Fibroblast of lung (primary cell): ENCODE measurements at places on chromosomes 4 and X.

- peak; percentile 0 for DNase-seq
These were observed 42.4 kb upstream of the ATP6AP2 start for GRCh38 chrX:40538406-40538805.

DNA sequence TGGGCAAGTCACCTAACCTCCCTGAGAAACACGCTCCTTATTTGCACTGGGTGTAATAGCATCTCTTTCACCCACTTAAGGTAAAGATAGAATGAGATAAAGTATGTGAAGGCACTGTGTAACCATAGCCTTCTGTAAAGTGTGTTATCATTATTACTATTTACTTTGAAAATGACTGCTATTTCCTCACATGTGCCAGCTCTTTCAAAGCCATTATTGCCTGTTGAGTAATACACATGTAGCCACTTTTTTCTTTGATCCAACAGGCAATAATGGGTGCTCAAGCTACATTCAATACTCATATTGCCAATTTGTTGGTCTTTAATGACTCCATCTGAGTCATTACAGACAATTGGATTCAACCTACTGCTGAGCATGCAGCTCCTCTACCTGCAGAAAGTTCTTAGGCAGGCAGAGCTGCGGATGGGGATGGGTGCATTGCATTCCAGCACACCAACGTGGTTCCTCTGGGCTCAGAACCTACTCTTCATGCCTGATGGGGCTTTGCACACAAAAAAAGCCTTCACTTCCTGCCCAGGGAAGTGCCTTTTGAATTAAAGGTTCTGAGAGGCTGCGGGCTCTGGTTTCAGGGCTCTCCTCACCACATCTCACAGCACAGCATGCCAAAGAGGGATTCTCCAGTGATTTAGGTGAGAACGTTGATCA, 9.7 kb downstream of the PTCHD1 start:
- peak; percentile 20 for DNase-seq

DNA sequence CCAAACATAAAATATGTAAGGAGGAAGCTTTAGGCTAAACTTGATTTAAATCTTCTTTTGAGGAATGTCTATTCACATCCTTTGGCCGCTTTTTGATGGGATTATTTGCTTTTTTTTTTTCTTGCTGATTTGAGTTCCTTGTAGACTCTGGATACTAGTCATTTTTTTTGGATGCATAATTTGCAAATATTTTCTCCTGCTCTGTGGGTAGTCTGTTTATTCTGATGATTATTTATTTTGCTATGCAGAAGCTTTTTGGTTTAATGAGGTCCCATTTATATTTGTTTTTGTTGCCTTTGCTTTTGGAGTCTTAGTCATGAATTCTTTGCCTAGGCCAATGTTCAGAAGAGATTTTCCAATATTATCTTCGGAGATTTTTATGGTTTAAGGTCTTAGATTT, 144.9 kb downstream of the MAGEC2 start:
- no peak for DNase-seq

GRCh38 chr4:142556048-142556447, 290.1 kb downstream of the INPP4B start:
- no peak for DNase-seq

DNA sequence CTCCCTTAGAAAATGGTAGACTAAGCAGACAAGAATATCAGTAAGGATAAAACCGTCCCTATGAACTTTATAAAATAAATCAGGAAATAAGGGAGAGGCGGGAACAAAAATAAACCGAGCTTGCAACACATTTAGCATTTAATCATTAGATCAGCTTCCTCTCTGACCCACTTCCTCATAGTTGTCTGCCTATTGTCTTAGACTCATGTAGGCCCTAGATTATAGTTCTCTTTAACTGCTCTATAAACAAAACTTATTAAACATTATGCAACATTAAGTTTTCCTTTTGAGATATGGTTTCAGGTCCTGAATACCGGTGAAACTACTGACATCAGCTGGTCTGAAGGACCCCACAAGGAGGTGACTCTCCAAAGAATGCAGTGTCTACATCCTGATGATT, 15.8 kb upstream of the SRD5A3 start:
- DNase-seq, result no peak

DNA sequence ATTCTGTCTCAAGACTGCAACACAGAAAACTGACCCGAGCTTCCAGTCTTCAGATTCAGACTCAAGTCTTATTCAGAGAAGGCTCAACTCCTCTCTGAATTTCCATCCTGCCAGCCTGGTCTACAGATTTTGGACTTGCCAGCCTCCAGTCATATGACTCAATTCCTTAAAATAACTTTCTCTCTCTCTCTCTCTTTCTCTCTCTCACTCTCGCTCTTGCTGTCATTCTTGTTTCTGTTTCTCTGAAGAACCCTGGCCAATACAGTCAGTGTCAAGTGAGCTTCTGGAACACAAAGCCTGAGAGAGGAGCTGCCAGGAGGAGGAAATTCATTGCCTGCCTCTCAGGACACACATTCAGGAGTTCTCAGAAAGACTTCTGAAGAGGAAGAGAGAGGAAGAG, 154.9 kb downstream of the PARM1 start:
- no peak for DNase-seq

DNA sequence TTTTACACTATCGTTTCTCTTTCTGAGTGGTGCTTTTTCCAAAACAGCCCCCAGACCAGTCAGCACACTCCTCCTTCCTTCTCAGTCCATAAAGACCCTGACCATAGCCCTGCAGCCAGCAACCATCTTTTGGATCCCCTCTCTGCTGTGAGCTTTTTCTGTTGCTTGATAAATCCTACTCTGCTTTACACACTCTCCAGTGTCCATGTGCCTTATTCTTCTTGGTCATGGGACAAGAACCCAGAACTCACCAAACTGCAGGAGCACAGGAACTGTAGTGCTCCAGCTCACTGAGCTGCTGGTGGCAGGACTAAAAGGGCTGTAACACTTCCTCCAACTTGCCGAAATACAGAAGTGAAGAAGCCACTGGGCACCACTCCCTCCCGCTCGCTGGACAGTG, 32.5 kb downstream of the COX18 start:
- no peak for DNase-seq

DNA sequence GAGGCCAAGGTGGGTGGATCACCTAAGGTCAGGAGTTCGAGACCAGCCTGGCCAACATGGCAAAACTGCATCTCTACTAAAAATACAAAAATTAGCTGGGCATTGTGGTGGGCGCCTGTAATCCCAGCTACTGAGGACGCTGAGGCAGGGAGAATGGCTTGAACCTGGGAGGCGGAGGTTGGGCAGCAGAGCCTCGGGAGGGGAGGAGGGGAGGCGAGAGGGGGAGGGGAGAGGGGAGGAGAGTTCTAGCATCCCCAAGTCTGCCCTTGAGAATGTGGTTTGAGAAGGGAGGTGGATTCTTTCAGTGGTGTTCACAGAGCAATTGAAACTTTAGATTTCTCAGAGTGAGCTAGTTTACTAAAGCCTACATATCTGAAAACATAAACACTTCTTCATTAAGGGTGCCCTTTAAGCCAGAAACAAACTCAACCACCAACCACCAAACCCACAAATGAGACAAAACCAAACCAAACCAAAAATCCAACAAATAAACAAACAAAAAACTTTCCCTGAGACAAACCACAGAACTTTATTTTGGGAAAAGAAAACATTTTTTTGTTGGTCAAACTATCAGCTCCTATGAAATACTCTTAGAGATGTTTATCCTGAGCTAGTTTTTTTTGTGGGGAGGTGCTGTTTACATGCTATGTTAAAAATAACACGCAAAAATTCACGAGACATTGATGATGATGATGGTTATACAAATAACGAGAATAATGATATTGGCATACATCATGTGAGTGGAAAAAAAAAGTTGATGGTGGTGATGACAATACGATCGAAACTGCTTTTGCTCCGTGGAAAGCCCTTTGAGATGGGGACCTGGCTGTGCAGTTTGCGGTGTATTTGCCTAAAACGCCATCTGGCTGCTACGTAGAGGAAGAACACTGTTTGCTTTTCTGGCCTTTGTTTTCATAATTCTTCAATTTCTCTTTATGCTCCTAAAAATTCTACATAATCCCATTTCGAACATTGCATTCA, 98.2 kb upstream of the PRKX start:
- peak; percentile 39 for DNase-seq

DNA sequence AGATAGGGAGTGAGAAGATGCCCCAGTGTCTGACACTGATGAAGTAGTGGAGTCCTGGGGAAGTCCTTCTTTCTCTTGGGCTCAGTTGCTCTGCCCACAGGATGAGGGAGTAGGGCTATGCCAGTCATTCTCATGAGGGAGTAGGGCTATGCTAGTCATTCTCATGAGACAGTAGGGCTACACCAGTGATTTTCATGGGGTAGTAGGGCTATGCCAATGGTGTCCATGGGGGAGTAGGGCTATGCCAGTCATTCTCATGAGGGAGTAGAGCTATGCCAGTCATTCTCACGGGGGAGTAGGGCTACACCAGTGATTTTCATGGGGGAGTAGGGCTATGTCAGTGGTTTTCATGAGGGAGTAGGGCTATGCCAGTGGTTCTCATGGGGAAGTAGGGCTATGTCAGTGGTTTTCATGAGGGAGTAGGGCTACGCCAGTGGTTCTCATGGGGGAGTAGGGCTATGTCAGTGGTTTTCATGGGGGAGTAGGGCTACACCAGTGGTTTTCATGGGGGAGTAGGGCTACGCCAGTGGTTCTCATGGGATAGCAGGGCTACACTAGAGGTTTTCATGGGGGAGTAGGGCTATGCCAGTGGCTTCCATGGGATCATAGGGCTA, 43.3 kb upstream of the SOD3 start:
- DNase-seq, result no peak

DNA sequence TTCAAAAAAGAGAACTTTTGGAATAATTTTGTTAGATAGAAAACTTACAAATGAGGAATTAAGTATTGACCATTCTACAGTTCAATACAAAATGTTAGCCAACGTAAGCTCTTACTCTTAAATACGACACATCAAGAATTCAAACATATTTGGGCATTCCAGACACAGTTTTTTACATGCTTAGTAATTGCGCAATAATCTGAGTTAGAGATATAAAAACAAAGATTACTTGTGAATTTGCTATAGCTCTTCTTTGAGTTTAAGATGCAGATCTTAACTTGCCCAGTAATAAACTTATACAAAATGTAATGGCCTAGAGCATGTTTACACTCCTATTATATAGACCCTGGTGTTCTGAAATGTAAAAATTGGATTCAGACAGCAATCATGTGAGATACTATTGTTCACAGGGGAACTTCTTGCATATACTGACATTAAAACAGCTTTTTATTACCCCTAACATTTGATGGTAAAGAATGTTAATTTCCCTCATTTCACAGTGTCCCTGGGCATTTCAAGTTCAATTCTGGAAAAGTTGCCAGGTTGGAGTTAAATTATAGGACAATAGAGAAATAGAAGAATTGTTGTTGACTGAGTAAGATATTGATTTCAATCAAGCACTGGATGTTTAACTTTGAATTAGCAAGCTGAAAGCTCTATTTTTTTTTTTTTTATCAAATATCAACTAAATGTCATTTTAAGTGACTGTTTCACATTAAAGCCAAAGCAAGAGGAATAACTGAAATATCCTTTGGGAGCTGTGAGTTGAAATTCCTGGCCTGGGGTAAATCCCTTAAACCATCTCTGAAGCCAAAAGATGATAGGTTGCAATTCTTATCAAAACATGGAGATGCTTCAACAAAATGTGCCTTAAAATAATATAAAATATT, 910 bp downstream of the HPGDS start:
- peak; percentile 26 for DNase-seq

DNA sequence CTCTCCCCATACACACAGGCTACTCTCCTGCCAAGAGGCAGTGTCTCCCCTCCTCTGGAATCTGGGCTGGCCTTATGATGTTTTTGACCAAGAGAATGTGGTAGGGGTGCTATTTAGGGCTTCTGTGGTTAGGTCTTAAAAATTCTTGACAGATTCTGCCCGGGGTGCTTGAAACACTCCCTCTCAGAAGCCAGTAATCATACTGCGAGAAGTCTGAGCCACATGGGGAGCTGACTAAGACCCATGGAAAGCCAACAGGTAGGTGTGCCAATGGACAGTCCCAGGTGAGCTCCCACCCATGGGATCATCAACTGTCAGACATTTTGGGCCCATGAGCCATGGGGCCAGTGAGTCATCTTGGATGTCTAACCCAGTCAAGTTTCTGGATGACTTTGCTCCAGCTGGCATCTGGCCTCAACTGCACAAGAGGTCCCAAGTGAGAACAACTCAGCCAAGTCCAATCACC, 315.7 kb downstream of the FBXW7 start:
- no peak for DNase-seq

- no peak for DNase-seq
These were observed 23.1 kb downstream of the SEL1L3 start for GRCh38 chr4:25839687-25840086.

DNA sequence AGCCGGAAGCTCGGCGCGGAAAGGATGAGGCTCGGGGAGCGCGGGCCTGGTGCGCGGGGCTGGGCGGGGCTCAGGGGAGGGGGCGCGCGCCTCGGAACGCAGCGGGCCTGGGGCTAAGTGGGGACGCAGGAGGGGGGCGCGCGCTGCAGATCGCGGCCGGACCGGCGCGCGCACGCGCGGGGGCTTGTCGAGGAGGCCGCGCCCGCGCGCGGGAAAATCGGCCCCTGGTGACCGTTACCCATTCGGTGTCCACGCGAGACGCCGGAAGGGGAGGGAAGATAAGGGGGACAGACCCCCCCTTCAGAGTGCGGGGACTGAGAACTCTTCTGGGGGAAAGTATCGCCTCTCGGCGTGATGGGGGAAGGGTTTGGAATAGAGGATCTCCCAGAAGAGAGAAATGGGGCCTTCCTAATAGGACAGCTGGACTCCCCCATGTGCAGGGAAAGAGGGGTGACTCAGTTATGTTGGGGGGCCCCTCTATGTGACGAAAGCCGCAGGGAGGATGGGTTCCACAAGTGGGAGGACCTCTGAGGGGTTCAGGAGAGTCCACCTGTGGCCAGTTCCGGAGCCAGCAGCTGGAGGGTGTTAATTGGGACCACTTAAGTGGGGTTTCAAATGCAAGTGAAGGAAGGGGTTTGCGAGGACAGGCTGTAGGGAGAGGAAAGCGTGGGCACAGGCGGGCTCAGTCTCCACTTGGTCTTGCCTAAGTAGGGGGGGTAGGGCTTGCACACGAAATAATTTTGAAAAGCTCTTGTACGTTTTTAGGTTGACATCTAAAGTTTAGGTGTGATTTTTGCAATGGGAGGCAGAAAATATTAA, 584 bp downstream of the SUV39H1 start:
- peak; percentile 35 for DNase-seq

- DNase-seq, result no peak
These were observed 75.4 kb upstream of the FAT1 start for GRCh38 chr4:186798951-186799659.

DNA sequence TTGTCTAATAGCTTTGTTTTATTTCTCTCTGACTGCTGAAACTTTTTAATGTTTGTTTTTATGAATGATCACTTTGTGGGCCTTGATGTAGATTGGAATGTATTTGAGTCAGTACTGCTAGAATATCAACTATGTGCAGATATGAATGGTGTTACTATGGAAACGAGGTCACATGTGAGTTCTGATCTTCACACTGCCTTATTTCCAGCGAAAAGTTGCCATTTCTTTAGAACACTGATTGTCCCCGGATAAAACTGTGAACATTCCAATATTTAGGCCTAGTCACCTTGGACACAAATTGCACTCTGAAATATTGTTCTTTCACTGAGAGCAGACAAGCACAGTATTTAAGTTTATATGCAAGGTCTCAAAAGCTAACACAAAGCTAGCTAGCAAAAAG, 27.2 kb upstream of the MAGED1 start:
- DNase-seq, result peak; percentile 65
